ENCODE measurements at places on chromosomes 11 and 22.

- DNase-seq: no peak
Measured at GRCh38 chr11:119483341-119483880, 60.4 kb upstream of the THY1 start.

DNA sequence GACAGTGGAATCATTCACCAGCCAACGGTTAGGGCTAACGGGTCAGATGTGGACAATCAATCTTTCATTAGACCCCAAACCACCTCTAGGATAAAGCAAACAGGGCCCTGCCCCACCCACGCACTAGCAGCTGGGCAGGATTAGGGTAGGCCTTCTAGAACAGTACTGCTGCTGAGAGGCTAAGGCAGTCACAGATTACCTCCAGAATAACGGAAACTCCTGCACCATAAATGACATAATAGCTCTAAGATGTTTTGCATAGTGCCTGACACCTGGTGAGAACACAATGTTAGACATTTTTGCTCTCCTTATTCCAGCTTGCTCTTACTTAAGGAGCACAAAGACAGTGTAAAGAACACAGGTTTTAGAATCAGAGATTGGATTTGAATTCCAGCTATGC, 1.8 kb downstream of the SYTL2 start:
- DNase-seq: no peak

GRCh38 chr11:79807506-79807905, 366.7 kb upstream of the TENM4 start:
- DNase-seq: no peak

GRCh38 chr11:19631712-19632498, 80.7 kb upstream of the NAV2 start:
- no peak for DNase-seq

- no peak for DNase-seq
Measured at GRCh38 chr11:66186470-66186869, 82.0 kb upstream of the RAB1B start.

GRCh38 chr11:35671396-35672127, 9.0 kb downstream of the TRIM44 start:
- DNase-seq: no peak

DNA sequence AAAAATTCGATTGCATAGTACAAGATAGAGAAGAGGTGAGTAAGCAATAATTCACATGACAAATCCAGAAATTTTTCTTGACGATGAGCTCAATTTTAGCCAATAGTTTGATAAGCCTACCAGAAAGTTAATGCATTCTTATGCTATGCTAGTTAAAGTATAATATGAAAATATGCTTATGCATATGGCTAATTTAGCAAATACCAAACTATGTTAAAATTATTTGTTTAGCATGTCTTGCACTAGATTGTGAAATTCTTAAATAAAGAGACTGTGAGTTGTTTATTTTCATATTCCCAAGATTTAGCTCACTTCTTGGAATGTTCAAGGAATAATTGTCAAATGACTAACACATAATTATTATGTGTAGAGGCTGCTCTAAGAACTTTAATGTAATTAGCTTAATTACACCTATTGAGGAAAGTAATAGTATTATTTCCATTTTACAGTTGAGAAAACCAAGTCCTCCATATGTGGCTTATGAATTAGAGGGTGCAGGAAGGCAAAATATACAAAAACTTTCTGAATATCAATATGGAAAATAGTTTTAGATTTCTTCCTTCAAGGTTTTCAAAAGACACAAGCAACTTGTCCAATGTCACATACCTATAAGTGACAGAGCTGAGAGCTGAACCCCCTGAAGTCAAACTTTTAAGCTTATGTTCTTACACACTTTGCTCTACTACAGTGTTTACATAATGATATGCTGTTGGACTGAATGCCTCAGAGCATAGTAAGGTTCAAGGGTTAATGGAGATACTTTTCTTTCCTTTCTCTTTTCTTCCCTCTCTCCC, 45.9 kb upstream of the ARHGAP20 start:
- DNase-seq: no peak

DNA sequence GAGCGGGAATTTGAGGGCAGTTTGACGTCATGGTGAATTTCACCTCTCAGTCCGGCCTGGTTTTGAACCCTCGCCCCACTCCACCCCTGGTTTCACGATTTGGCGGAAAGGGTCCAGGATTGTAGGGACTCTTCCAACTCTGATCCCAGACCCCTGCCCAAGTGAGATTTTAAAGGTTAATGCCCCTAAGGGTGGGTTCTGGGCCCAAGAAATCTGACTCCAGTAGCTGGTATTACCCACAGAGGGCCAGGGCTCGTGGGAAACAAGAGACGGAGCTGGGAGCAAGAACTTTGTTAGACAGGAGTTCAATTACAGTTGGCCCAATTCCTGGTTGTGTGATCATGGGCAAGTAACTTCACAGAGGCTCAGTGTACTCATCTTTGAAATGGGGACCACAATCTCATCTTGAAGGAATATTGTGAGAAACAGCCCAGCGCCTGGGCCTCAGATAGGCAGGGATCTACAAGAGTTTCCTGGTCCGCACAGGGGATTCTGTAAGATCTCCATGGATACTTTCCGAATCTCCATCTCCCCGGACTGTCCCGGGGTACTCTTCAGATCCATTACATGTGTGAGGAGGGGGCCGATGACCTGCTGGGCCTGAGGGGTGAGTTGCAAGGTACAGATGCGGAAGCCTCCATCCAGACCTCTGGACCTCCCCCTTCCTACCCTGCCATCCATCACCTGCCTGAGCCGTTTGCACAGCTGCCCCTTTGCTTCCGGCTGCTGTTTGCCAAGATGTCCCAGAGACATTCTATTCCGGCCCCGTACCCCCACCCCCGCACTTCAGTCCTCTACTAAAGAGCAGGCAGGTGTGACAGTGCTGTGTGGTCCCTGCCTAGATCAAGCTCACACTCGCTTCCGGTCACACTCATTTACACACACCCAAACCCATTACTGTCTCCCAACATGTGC, 687 bp upstream of the CALCA start:
- DNase-seq: no peak

GRCh38 chr11:114289779-114290178, 6.4 kb upstream of the NNMT start:
- no peak for DNase-seq

GRCh38 chr22:26273011-26273675, 103.9 kb downstream of the SEZ6L start:
- no peak for DNase-seq

- DNase-seq: no peak
Measured at GRCh38 chr11:62451241-62451621, 32.4 kb downstream of the SCGB1A1 start.

- DNase-seq: no peak
Measured at GRCh38 chr22:36398601-36399471, 11.1 kb upstream of the MYH9 start.

GRCh38 chr11:119605137-119605665, 123.8 kb downstream of the NECTIN1 start:
- DNase-seq: no peak

DNA sequence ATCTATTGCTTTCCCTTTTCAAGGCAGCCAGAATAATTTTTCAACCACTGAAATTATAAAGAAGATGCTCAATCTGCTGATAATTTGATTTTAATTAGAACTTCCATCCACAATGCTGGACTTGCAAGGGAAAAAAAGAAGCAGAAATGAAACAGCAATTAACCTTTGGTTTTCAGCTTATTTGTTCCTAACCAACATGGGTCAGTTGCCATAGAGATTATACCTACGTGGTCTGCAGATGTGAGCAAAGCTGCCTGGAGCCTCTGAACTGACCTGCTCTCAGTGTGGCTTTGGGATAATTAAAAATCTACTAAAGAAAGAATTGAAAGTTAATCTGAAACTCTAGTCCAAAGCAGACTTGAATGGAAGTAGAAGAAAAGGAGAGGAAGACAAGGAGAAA, 195.7 kb upstream of the API5 start:
- DNase-seq: no peak

- DNase-seq: peak; percentile 20
Measured at GRCh38 chr11:60951904-60952741, at the start of gene SLC15A3. Gene SLC15A3 (minus strand): TSS chr11:60952176. CDS start chr11:60951551, 625 bp downstream.

DNA sequence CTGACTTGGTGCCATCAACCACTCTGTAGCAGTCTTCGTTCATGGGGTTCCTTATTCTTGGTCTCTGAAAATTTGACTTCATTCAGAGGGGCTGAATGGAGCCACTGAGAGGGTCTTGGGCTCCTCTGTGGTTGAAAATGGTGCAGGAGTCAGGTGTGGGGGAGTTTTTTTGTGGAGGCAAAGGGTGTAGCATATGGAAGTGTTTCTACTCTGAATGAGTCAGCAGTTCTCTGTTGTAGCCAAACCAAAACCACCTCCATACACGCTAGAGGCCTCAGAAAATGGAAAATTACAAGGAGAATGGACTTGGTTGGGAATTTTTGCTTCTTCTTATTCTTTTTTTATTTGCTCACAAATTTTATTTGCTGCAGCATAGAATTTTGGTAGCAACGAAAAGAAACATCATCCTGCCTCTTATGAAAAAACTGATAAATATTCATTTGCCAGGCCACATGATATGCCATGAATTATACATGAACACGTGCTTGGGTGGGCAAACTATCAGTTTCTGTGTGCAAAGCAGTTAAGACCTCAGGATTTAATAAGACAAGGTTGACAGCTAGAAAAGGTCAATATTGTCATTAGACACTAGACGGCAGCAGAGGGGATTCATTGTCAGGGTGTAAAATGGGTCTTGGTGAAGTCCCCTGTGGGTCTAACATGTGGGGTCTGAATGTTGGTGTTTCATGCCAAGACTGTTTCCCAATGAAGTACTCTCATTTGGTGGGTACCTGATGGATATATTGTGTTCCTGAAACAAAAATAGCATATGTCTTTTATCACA, 111.7 kb downstream of the MYO18B start:
- no peak for DNase-seq

- no peak for DNase-seq
Measured at GRCh38 chr22:18021431-18021830, 2.9 kb downstream of the MICAL3 start.
